CD4-positive, alpha-beta T cell treated with Interleukin-4 for 1 hour (primary cell): ENCODE measurements at places on chromosomes 1 and 21.
A peak's percentile ranks its signal among the peaks of the same experiment; 100 is the strongest.

DNA sequence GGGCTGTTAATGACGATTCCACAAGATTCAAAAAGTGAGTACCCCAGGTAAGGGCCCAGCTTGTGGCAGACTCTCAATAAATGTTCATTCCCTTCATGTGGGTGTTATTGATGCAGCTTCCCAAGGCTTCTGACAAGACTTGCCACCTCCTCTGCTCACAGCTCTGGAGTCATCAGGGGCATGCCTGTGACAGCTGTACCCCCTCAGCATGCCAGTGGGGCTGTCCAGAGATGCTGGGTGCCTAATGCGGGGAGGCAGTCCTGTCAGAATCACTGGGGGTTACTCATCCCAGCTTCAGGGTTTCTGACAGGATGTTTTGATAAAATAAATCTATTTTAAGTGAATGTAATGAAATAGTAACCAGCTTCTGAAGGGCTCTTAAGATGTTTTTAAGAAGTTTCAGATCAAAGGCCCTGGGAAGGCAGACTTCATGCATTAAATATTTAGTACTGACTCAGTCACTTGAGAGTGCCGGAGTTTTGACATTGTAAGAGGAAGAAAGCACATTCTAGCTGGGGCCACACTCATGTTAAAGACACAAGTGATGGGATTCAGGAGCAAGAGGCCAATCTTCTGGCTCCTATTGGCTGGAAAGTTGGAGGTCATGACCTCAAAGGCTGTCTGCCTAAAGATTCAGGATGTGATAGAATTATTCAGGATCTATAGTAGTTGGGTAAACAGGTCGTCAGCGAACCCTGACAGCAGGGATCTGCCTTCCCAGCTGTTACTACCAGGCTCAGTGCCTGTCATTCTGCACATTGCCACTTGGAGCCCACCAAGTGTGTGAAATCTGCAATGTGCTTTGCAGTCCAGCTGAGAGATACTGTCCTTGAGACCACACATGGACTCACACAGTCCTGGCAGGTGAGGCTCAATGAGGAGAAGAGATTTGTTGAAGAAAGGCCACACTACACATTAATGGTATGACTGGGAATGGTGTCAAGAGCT lies 239.6 kb upstream of the BEND5 start:
- no peak for DNase-seq

DNA sequence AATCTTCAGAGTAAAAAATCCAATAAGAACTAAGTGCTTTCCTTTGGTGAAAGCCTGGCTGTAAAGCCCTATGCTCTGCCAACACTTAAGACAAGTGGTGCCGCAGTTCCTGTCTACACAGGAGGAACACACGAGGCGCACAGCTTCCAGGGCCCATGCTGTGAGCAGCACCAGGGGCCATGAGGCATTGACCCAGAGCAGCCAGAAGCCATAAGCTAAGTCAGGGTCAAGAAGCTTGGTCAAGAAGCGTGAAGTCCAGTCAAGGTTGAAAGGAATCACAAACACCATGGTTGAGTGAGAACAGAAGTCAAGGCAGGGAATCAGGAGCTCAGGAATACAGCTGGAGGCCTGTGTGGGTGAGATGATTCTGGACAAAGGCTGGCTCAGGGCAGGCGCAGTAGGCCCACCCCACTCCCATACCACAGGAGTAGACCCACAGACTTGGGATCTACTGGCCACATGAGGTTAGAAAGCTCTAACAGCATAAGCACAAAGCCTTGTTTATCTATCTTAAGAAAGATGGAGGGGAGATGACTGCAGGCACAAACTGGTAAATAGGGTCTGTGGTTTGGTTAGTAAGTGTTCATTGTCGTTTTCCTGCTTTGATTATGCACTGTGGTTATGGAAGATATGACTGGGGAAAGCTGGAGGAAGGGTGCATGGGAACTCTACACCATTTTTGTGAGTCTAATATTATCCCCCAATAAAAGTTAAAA lies 42.9 kb upstream of the RCAN3 start:
- DNase-seq, result no peak

GRCh38 chr21:17560377-17561025 lies 47.7 kb downstream of the CXADR start:
- no peak for DNase-seq

GRCh38 chr1:186498695-186499389 lies 37.9 kb upstream of the PDC start:
- no peak for DNase-seq

DNA sequence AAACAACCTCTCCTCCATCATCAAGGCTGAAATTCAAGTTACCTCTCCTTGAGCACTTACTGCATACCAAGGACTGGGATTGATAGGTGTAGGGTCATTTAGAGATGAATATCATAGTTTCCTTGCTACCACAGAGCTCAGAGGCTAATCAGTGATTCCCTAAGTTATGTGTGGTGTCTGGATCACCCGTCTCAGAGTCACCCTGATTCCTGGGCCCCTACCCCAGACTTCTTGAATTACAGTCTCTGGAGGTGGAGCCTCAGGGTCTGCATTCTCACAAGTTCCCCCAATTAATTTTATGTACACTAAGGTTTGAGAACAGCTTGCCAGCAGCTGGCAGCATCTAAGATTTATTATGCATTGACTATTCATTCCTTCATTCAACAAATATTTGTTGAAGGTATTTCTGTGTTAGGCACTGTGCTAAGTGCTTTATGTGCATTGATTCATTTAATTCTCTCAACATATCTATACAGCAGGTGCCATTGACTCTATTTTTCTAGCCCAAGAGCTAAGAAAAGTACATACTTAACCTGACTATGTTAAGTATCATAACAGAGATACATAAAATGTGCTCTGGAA lies 182.9 kb upstream of the FGGY start:
- DNase-seq, result no peak

DNA sequence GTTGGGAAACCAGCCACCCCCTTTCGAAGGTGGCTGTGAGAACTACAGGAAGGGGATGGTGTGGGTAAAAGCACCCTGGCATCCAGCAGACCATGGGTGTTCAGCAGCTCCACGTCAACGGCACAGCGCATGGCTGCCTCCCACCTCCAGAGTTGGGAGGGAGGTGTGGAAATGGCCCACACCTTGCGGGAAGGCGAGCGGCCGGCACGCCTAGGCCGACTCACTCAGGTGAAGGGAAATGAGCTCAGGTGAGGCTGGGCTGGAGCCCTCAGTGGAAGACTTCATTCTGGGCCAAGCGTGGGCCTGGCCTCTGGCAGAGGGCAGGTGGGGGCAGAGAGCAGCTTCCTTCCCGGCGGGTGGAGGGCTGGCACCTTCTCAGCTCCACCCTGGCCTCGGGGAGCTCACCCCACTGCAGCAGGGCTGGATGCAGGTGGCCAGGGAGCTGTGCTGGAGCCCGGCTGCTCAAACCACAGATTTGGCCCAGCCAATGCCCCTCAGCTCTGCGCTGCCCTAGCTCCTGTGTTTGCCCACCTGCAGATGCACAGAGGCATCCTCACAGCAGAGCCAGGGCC lies 24.8 kb upstream of the ALDH4A1 start:
- peak; percentile 46 for DNase-seq

GRCh38 chr21:36310016-36310415 lies 10.0 kb upstream of the MORC3 start:
- DNase-seq, result peak; percentile 35

DNA sequence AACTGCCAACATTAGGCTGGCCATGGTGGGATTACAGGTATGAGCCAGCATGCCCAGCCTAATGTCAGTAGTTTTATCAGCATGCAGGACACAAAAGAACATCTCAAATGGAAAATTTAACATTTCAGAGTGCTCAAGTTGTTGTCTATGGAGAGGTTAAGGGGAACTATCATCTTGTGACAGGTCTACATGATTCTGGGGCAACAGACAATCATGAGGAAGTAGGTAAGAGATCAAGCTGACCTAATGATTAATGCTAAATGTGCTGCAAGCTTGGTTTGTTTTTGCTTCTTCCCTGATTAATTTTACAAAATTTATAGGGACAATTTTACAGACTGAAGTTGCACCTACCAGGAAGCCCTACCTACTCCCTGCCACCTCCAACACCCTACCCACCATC lies 36.6 kb downstream of the FMO4 start:
- DNase-seq, result no peak

- DNase-seq, result no peak
Measured at GRCh38 chr1:93698329-93699048, 16.9 kb upstream of the BCAR3 start.

DNA sequence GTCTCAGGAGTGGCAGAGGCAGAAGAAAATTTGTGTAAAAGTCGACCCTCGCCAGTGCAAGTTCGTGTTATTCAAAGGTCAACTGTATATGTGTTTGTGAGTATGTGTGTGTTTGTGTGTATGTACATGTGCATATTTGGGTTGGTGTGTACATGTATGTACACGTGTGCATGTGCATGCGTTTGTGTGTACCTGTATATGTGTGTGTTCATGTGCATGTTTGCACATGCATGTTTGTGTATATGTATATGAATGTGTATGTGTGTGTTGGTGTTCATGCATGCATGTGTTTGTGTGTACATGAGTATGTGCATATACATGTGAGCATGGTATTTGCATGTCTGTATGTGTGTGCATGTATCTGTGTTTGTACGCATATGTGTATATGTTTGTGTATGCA lies 21.7 kb upstream of the TENT5C start:
- DNase-seq, result no peak

DNA sequence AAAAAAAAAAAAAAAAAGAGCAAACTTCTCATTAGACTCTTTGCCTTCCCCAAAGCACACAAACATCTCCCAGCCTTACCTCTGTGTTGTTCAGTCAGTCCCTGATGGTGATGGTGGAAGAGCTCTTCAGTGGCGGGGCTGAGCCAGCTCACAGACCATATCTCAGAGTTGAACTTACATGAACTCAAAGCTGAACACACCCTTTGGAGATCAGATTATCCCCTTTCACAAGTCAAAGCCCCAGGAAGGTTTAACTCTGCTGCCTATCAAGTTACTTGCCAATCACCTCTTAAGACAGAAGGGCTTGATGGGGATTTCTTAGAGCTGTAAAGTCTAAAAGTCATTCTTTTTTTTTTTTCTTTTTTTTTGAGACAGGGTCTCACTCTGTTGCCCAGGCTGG lies 55.2 kb upstream of the L1TD1 start:
- no peak for DNase-seq

DNA sequence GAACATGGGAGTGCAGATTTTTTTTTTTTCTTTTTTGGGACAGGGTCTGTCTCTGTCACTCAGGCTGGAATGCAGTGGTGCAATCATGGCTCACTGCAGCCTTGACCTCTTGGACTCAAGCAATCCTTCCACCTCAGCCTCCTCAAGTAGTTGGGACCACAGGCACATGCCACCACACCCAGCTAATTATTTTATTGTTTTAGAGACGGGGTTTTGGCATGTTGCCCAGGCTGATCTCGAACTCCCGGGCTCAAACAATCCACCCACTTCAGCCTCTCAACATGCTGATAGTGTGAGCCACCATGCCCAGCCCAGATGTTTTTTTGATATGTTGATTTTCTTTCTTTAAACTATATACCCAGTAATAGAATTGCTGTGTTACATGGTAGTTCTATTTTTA lies 57.7 kb downstream of the RGSL1 start:
- DNase-seq, result no peak

- no peak for DNase-seq
Measured at GRCh38 chr1:30588311-30589073, 134.9 kb downstream of the MATN1 start.

GRCh38 chr1:151892190-151892589 lies 17.1 kb downstream of the THEM4 start:
- DNase-seq, result no peak

GRCh38 chr21:44089001-44089911 lies 17.9 kb upstream of the PWP2 start:
- peak; percentile 73 for DNase-seq

DNA sequence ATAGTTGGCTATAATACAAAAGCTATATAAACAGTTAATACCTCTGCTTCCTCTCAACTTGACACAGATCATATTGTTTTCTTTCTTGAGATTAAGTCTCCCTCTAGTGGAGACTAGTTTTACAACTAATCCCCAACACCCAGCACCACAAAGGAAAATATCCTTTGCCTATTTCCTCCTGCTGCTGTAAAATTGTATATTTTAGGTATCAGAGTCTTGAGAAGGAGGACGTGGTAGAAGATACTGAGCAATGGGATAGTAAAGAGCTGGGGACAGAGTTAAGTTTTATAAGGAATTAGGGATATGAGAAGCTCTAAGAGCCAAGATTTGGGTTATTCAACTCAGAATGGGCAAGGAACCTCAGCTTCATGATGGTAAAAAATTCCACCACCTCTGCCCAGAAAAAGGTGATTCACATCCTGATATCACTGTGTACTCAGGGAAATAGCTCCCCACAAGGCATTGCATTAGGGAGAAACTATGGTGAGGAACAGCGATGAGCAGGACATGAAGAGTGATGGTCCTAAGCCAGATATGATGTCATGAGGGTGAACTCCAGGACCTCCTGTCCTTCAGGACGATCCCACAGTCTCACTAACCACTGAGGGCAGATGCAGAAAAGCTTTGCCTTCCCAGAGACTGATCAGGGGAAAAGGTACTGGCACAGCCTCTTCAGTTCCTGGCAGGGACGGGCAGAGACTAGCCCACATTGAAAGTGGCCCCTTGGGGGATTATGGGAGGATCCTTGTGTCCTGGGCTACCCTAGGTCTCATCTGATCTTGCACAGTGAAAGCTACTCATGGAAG lies 14.7 kb upstream of the CFAP126 start:
- no peak for DNase-seq

DNA sequence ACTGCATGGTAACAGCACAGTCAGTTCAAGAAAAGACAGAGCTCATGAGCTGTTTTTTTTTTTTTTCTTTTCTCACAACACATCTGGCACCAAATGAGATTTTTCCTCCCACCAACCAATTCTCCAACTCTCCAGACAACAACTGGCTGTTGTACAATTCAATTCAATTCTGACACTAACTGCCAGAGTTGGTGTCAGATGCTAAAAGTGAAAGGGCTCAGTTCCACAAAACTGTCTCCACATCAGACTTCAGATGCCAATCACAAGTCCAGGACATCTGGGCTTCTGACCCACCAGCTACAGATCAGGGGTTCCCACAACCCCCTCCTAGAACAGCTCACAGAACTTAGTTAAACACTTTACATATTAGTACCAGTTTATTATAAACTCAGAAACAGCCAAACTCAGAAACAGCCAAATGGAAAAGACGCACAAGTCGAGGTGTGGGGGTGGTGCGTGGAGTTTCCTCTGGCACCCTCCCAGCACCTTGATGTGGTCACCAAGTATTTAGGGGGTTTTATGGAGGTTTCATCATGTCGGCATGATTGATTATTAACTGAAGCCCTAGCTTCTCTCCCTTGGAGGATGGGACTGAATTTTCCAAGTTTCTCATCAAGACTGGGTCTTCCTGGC lies 39.2 kb upstream of the LRRC8D start:
- peak; percentile 50 for DNase-seq

- DNase-seq, result no peak
Measured at GRCh38 chr1:35044431-35044830, 12.7 kb upstream of the ZMYM6 start.

DNA sequence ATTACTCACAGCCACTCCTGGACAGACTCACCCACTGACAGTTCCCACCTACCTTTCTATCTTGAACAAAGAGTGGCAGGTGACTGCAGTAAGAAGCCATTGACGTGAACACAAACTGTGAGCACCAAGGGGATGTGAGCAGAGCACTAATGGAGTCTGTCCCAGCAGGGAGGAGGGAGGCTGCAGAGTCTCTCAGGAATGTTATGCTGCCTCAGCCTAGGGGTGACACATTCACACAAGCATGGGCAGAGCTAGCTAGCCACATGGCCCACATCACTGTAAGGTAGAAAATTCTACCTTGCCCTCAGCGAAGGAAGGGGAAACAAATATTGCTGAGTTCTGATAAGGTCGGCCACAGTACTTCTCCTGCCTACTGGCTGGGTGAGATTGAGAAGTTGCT lies 56.8 kb upstream of the PTGFRN start:
- DNase-seq, result no peak

- no peak for DNase-seq
Measured at GRCh38 chr1:23403038-23403336, 21.6 kb downstream of the TCEA3 start.
